Head of caudate nucleus (tissue), 42 donors: ENCODE measurements at places on chromosomes 2 and 18.

DNA sequence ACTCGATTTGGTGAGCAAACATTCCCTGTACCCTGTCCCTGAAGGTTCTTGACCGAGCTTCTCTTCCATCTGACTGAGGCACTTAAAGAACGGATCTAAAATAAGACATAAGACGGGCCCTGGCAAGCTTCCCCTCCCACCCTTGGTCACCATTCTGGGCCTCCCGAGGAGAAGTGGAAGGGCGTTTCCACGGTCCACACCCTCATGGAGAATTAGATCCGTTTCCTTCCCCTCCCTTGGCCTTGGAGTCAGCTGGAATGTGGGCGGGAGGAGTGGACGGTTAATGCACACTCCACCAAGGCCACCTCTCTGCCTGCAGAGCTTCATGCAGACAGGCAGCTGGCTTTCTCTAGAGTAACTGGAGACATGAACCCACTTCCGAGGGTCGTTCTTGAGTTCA is 257.3 kb upstream of the APCDD1 start:
- DNase-seq: no peak

DNA sequence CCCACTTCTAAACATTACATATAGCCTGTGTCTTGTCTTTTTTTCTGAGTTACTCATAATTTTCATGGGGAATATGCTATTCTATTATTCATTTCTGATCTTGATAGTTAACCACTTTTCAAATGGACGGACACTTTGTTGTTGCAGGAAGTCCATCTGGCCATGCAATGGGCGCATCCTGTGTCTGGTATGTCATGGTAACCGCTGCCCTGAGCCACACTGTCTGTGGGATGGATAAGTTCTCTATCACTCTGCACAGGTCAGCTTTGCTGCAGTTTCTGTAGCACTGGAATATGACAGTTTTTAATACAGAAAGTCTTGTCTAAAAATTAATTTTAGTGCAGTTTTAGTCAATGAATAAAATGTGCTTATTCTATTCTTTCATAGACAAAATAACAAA is 3.3 kb downstream of the G6PC2 start:
- DNase-seq: no peak

- DNase-seq: peak; percentile 64
These were observed 540 bp upstream of the RAB10 start for GRCh38 chr2:26033270-26033817.

DNA sequence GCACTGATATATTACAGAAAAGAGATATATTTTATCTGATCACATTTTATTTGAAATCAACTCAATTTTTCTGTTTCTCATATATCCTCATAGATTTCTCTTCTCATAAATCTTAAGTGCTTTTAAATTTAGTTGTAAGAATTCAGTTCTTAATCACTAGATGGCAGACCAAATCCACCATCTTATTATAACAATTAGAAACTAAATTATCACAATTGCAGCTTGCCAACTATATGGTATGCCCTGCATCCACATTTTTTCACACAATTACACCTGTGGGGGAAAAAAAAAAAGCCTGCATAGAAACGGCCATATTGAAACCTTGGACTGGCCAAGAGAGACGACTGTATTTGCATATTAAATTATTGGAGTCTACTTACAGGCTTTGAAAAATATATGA is 64.4 kb downstream of the COL5A2 start:
- DNase-seq: no peak

DNA sequence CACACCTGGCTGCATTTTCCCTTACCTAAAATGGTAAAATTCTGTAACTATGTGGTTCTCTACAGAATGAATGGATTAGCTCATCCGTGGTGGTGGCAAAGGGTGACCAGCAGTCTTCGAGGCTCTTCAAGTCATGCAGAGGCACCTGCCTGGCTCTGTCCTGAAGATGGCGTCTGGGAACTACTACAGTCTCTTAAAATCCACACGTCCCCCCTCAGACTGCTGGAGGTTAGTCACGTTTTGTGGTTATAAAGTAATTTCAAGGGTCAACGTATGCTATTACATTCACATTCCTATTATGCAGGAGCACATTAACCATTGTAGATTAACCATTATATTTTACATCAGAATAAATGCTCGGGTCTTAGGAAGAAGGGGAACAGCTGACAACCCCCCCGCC is 616.7 kb downstream of the GALR1 start:
- DNase-seq: no peak

DNA sequence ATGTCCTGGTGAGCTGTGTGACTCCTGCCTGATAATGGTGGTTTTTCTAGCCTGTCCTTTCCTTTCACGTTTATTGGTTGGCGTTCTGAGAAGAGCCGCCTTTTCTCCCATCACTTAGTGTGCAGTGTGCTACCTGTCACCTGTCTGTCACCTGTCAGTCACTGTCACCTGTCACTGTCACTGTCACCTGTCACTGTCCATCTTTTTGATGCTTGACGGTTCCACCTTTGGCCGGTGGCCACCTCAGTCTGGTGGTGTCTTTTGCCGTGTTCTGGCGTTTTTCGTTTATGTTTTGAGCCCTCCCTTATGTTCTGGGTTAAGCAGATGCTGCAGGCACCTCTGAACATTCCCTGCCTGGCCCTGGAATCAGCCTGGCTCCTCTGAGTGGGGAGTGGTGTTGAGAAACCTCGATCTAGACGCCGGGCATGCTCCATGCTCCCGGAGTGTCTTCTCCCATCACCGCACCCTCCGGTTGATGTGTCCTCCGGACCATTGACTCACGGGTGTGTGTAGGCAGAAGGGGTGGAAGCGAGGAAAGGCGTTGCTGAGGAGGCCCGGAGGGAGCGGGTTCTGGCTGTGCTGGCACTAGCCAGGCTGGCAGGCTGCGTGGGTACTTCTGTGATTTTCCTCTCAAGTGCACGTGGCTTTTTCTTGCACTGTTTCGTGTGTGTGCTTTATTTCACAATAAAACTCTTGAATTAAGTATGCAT is 20.7 kb downstream of the DTYMK start:
- peak; percentile 66 for DNase-seq

- DNase-seq: no peak
These were observed 1.9 kb downstream of the SLC11A1 start for GRCh38 chr2:218383892-218384519.

GRCh38 chr2:23679044-23679443 is 247.9 kb downstream of the ATAD2B start:
- DNase-seq: no peak

DNA sequence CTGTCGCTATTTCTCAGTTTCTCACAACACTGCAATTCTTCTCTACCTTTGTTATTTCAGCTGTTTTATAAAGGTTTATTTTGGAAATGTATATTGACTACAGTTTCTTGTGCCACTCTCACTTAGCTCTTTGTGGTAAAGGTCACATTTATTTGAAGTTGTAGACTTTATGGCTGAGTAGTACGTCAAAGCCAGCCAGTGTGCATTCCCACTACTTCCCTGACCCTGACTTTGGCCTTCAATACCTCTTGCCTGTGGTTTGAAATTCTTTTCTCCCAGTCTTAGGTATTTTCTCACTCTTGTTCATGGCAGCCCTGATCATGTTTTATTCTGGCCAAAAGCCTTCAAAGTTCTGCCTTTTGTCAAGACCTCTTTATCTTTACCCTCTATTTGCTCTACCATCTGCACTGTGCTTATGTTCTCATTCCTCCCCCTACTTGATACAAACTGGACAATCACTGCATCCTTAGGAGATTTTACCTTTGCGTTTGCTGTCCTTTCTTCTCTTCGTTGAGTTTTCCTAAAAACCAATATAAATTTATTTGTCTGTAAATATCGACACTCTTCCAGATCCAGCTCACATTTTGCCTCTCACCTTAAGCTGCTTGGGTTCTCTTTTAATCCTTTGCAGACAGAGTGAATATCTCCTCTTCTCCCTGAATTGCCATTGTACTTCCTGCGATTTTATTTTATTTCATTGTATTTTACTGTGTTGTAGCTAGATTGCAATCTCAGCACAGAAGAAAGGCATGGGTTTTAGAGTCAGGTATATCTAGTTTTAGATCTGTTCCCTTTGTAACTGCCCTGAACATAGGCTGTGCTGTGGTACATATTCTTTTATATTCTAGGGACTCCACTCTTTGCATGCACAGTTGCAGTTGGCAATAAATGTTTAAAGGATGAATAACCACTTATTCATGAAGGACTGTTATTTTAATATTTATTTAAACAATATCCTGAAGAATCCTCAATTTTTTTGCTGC is 31.2 kb downstream of the GULP1 start:
- no peak for DNase-seq

GRCh38 chr2:189506514-189506976 is 65.3 kb downstream of the WDR75 start:
- no peak for DNase-seq

GRCh38 chr2:35822716-35823115 is 532.9 kb upstream of the CRIM1 start:
- no peak for DNase-seq

GRCh38 chr2:19797871-19798270 is 103.9 kb downstream of the TTC32 start:
- no peak for DNase-seq

- DNase-seq: peak; percentile 78
These were observed 10.2 kb upstream of the MMADHC start for GRCh38 chr2:149597668-149598326.

DNA sequence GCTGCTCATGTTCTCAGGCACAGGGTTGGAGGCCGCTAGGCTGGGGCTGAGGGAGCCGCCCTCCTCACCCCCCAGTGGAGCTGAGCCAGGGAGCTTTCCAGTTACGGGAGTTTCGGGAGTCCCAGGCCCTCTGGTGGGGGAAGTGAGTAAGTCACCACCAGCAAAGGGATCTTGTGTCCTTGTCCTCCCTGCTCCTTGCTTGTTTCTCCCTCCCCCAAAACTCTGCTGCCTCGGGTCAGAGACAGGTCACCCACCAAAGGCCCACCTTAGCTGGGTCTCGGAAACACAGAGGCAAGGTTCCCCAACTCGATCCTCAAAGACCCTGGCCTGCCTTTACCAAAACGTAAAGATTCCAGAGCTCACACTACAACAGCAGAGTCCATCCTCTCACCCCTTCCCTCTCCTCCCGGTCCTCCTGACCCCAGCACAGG is 60.5 kb upstream of the POMC start:
- DNase-seq: peak; percentile 82

- DNase-seq: no peak
These were observed 31.7 kb downstream of the GPR39 start for GRCh38 chr2:132448331-132448730.

DNA sequence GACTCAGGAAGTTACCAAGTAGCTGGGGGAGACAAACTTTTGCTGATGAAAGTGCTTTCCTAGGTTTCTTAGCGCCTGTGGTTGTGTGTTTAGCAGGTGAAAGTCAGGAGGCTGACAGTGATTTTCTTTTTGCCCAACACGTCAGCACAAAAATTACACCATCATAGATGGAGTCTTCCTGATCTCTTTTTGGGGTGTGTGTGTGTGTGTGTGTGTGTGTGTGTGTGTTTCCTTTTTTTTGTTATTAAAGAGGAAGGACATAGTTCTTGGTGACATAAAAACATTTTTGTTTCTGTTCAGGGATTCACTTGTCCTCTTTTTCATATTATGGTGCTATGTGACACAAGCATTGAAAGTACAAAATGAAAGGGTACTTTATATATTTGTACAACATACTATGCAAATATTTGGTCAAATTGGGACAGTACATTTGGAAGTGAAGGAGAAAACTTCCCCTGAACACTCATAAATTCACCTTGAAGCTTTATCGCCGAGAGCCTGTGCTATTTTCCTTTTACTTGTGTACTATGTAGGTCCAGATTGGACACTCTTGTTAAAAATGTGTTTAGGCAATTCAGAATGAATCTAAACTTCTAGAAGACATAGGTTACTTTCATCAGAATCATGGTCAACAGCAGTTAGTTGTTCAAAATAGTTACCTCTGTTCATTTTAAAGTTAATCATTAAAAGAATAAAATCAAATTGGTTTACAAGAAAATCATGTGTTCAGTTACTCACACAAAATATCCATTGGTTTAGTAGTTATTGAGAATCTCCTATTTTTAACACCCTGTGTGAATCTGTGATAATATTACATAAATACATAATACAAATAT is 491.9 kb downstream of the IRS1 start:
- DNase-seq: no peak

- no peak for DNase-seq
These were observed 379.6 kb downstream of the MTX2 start for GRCh38 chr2:176648700-176649297.

DNA sequence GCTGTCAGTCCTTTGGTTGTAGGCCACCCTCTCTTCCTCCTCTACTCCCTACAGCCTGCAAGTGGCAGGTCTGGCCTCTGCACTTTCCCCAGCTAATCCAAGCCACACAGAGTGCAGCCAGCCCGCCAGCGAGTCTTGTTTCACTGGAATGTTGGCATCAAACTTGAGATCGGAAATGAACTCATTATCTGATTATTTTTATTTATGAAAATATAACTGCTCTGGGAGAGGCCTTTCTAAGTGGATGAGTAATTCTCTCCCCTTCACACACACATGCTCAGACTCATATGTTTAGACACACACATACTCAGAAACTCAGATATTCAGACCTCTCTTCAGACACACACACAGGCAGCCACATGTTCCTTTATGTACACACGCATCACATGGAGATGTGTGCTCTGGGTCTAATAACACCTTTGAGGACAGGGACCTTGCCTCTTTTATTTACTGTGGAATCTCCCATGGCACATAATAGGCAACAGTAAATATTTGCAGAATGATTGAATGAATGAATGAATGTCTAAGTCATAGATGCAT is 151.3 kb downstream of the ZFP36L2 start:
- no peak for DNase-seq

GRCh38 chr18:37741032-37741623 is 175.5 kb upstream of the CELF4 start:
- DNase-seq: no peak

GRCh38 chr18:22293417-22293816 is 124.0 kb downstream of the GATA6 start:
- no peak for DNase-seq

DNA sequence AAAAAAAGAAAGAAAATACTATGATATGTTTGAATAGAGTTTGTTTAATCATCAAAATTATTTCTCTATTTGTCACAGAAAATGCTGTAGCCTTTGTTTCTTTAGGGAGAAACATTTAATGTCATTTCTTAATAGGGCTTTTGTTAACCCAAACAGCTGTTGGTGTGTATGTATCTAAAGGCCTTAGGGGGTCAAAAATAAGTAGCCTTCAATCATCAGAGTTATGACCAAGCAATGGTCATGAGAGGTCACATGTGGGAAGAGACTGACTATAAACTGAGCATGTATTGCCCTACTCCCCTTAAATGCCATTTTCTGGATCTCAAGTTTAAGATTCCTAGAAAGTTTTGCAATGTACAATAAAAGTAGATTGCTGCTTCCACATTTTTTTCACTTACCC is 22.7 kb downstream of the HNMT start:
- DNase-seq: no peak

GRCh38 chr2:55751966-55752365 is 58.3 kb upstream of the PNPT1 start:
- DNase-seq: no peak

GRCh38 chr2:105714141-105714540 is 30.6 kb upstream of the NCK2 start:
- no peak for DNase-seq

GRCh38 chr2:234497594-234498235 is 834 bp upstream of the ARL4C start:
- DNase-seq: no peak

DNA sequence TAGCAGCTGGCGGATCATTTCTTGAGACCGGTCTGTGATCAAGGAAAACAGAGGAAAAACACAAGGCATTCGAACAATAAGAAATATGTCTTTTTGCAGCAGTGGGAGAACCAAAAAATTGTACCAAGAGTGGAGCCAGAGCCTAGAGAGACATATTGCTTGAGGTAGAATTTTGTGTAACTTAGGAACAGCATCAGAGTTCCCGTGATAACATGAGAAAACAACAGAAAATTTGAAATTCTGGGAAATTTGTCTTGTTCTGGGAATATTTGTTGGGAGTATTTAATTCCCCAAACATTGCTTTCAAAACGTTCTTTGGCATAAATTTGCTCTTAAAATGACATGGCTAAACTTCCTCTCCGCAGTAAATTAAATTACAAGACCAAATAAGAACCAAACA is 267.5 kb downstream of the GPD2 start:
- DNase-seq: no peak
